NCI-H510A treated with DMSO at 0.1 percent for 48 hours (cell line): ENCODE measurements at places on chromosomes 13 and 19.

DNA sequence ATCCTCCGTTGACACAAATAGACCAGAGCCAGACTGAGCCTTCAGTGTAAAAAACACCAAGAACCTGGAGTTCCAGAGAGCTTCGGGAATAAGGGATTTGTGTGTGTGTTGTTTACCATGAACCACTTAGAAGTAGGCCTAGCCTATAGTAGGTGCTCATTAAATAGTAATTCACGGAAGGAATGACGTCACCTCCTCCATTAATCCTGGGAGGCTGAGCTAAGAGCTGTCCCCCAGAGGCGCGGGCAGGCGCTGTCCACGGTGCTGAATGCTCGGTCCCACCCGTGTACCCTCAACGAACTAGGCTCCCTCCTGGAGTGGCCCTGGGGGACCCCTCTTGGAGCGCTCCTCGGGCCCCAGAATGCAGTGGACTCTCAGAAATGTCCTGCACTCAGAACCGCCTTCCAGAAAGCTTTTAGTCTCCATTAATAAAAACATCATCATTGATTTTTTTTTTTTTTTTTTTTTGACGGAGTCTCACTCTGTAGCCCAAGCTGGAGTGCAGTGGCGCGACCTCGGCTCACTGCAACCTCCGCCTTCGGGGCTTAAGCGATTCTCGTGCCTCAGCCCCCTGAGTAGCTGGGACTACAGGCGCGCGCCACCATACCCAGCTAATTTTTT, 6.5 kb downstream of the UNC13A start:
- DNase-seq, result no peak

DNA sequence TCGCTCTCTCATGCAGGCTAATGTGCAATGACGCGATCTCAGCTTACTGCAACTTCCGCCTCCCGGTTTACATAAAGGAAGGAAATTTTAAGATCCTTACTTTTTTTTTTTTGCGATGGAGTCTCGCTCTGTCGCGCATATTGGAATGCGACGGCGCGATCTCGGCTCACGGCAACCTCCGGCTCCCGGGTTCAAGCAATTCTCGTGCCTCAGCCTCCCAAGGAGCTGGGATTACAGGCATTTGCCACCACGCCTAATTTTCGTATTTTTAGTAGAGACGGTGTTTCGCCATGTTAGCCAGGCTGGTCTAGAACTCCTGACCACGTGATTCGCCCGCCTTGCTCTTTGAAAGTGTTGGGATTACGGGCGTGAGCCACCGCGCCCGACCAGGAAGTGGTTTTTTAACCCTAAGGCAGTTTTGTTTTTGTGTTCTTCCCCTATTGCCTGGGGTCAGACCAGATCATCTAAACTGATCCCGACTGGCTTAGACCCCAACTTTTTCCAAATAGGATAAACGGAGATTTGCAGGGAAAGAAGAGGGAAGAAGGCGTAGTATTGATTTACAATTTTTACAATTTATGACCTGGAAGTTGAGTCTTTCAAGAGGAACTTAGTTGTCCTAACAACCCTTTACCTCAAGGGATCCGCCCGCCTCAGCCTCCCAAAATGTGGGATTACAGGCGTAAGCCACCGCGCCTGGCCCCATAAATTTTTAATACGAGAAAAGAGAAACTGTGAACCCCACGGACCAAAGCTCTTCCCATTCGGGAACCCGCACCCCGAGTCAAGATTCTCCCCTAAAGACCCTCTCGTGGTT, 142.0 kb downstream of the ZNF737 start:
- no peak for DNase-seq

DNA sequence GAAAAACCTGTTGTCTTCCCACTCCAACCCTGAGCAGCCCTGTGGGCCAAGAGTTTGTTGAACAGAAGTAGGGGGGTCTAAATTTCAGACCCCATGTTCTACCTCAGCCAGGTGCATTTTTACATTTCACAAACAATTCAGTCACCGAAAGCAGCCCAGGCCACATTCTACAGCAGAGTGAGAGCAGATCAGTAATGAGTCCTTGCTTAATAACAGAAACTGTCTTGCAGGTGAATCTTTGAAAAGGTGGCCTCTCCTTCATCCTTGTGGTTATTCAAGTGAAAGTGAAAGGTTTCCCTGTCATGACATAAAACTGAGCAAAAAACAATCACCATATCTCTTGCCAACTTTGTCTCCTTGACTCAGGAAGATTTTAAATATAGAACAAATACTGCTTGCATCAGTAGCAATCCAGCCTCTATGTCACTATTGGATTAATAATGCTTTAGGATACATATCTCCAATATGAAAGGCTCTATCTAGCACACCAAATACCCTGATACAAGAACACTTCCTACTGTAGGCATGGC, 670.2 kb downstream of the DIAPH3 start:
- DNase-seq, result no peak

GRCh38 chr13:21208652-21209154, 32.2 kb downstream of the MRPL57 start:
- no peak for DNase-seq
